ENCODE measurements at places on chromosomes 7 and 10.

DNA sequence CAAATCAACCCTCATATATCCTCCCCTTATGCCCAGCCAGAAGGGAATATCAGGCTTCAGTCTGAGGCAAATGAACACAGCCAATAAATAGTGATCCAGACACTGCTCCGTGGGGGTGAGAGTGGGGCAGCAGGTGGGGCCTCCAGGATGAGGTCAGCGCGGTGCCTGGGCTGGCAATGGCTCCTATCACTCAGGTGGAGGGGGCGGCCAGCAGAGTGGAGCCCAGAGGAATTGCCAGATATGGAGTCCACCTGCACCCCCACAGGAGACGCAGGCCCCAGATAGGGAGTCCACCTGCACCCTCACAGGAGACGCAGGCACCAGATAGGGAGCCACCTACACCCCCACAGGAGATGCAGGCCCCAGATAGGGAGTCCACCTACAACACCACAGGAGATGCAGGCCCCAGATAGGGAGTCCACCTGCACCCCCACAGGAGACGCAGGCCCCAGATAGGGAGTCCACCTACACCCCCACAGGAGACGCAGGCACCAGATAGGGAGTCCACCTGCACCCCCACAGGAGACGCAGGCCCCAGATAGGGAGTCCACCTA is 78.0 kb upstream of the PPP2R2D start:
- DNase-seq, result peak; percentile 26

GRCh38 chr7:29076631-29077030 is 69.7 kb downstream of the CPVL start:
- no peak for DNase-seq

DNA sequence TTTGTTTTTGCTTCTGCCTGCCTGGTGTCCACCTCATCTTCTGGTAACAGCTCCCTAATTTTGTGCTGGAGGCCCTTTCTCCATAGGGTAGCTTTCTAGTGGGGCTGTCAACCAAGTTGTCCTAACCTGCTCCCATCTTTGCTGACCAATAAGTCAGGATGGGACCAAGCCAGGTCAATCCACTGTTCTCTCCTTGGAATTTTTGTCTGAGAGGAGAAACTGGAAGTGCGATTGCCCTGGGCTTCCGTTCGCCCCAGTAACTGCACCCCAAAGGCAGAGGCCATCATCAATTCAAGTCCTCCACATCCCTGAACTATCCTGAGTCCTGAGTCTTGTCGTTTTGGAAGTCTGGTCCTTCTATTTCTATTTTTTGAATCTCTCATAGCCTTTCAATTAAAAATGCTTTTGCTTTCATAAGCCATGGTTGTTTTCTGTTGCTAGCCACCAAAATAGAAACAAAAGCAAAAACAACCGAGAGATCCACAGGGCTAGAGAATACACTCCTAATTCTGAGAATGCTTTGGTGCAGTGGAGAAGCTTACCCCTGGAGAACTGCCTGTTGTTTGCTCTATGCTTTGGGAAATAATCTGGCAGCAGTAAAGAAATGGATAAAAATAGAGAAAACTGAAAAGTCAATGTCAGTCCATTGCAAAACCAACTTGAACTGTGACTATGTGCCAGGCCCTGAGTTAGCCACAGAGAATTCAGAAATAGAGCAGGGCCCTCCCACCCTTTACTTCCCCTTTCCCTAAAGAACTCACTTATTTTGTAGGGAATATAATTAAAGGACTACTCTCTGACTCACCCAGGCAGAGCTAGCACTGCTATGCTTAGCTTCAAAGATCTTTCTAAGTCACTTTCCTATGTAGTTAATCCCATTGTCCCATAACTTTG is 368.1 kb downstream of the CXCL12 start:
- no peak for DNase-seq

GRCh38 chr10:70139151-70139996 is 6.7 kb upstream of the AIFM2 start:
- no peak for DNase-seq

DNA sequence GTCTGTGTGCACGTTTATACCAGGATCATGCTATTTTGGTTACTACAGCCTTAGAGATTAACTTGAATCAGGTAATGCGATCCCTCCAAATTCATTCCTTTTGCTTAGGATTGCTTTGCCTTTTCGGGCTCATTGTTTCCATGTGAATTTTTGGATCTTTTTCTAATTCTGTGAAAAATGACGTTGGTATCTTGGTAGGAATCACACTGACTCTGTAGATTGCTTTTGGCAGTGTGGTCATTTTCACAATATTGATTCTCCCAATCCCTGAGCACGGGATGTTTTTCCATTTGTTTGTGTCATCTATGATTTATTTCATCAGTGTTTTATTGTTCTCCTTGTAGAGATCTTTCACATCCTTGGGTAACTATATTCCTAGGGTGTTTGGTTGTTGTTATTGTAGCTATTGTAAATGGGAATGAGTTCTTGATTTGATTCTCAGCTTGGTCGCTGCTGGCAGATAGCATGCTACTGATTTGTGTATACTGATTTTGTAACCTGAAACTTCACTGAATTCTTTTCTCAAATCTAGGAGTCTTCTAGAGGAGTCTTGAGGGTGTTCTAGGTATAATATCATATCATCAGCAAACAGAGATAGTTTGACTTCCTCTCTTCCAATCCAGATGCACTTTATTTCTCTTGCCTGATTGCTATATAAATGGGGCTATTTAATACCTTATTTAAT is 18.2 kb downstream of the SNX8 start:
- DNase-seq, result no peak

DNA sequence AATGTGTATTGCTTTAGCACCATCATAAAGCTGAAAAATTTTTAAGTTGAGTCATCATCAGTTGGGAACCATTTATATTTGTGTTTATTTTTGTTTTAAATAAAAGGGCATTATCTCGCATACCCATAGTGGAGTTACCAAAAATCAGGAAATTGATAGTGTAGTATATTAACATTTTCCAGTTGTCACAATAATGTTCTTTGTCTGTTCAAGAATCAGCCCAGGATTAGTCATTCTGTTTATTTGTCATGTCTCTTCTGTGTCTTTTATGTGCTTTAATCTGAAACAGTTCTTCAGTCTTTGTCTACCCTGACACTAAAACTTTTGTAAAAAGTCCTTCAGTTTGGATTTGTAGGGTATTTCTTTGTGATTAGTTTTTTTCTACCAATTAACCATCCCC is 827.8 kb upstream of the ZWINT start:
- no peak for DNase-seq

DNA sequence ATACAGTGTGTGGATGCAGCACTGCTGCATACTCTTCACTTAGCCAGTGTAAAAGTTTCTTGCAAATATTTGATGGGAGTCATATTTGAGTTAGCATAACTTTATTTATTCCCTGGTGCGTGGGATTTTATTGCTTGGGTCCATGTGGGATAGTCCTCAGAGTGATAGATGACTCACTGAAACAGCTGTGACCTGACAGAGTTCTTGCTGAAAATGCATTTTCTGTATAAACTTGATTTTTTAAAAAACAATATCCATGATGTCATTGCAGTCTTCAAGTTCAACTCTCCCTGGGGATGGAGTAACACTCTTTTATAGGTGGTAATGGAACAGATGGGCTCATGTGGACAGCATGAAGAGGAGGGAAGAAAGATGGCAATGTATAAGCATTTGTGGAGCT is 310.0 kb downstream of the PPP1R3A start:
- DNase-seq, result no peak

DNA sequence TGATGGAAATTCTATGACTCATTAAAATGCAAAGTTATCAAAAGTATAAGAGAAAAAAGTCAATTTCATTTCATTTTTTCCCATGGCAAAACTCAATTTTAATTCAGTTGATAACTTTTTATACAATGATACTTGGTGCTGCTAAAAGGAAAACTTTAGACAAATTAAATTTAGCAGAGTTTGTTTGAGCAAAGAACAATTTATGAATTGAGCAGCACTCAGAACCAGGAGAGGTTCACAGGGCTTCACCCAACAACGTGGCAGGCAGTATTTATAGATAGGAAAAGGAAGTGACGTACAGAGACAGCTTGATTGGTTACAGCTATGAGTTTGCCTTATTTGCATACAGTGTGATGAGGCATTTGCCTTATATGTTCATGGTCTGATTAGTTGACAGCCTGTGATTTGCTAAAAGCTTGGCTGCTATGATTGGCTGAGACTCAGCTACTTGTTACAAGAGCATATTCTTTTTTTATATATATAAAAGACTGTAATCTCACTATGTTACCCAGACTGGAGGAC is 157.2 kb upstream of the CELF2 start:
- no peak for DNase-seq

DNA sequence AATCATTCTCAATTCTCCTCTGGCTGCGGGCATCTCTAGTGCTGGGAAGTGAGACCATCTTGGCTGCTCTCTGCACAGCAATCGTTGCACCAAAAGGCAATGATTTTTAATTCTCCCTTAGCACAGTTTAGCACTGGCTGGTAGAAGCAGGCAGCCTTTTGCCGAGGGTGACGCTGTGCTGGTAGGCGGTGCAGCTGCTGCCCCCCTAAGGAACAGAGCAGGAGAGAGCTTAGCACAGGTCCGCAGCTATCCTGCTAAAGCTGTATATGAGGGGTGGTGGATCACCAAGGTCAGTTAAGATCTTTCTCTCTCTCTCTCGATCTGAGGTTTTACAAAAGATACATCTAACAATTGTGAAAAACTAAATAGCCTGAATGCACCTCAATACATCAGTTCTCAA is 390.1 kb downstream of the GATA3 start:
- no peak for DNase-seq

- no peak for DNase-seq
Measured at GRCh38 chr10:4307910-4308309, 518.1 kb upstream of the AKR1E2 start.

DNA sequence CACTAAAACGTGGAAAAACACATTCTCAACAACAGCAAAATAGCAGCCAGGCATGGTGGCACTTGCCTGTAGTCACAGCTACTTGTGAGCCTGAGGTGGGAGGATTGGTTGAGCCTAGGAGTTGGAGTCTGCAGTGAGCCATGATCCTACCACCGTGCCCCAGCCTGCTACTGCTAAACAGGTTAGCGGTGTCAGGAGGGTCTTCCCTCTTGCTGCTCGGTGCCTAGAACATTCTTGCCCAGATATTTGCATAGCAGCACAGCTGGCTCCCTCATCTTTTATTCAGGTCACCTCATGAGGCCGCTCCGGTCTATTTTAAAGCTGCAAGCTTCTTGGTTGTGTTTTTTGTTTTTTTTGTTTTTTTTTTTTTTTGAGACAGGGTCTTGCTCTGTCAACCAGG is 2.9 kb upstream of the RABGEF1 start:
- DNase-seq, result no peak

DNA sequence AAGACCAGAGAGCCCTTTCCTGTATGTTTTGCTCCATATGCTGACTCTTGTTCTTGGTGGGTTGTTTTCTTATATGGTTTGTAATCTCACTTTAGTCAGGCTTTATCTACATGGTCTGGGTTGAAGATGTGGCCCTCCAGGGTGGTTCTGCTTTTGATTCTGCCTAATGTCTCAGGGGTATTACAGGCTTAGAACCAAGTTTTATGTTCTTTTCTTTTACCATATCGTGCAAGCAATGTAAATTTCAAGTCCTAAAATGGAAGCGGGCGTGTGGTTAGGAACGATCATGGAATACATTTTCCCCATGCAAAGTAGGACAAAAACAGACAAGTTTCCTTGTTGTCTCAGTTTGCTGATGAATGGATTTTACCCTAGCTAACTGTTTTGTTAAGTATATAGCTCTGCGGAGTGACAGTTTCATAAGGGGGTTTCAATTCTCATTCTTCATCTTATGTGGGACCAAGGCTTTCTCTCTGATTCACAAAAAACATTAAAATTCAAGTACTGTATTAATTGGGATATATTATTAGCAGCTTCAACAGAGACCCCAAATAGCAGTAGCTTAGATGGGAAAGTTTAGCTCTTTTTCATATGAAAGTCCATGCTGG is 58.7 kb downstream of the MTURN start:
- no peak for DNase-seq

GRCh38 chr7:35676211-35676610 is 18.7 kb downstream of the HERPUD2 start:
- DNase-seq, result no peak

DNA sequence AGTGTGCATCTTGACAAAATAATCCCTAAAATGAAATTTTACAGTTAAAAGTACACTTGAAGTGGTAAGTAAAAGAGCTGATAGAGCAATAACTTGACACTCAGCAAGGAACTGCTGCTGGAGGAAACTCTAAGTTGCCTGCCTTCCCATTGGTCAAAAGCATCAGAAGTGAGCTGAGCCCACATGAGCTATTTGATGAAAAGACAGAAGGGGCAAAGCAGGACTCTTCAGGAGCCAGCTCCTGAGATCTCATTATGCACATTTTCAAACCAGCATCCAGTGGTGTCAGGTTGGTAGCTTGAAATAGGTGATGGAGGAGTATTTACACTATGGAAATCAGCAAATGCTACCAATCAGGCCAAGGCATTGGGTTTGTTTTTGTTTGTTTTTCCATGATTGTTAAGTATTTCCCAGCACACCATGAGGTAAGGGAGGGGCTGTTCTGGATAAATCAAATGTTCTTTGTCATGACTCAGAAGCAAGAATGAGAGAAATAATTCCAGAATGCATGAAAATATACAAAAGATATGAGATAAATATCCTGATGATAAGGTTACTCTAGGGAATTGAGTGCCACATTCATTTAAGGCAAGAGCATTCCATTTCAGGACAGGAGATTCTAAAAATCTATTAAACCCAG is 316.6 kb downstream of the SNX13 start:
- DNase-seq, result no peak

DNA sequence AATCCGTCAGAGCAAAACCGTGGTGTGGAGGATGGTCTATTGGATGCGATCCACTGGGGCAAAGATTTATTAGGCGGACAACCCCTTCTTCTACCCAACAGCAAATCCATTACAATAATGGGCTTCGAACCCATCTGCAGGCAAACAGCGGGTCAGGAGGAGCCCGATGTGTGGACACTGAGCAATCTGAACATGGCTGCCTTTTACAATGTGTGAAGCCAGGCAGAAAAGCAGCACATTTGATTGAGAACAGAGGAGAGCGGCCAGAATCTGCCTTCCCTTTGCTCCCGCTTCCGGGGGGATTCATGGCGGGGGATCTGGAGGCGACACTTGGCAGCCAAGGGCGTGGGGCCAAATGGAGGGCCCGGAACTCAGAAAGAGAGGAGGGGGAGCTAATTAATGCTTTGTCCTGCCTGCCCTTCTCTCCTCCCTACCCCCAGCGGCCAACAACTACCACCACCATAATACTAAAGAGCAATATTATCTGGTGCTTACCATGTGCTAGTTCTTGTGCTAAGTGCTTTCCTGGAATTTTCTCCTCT is 133.0 kb downstream of the EMX2 start:
- no peak for DNase-seq

- no peak for DNase-seq
Measured at GRCh38 chr10:33234831-33235237, 99.6 kb downstream of the NRP1 start.

DNA sequence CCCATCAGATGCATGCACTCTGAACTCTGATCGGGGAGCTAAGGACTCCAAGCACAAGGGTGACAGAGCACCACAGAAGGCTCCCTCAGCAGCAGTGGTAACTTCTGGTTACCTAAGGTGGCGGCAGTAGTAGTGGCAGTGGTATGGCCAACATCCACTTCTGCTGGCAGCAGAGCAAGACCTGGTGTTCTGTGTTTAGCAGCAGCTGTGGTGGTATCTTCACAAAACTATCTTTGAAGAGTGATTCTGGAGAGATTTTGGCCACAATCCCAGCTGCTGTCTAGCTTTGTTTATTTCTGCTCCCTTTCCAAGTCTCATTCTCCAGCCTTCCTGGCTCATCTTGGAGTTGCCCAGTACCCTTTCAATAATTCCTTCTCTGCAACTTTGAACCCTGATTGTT is 102.4 kb upstream of the LRGUK start:
- no peak for DNase-seq

GRCh38 chr7:127786184-127786583 is 134.2 kb downstream of the SND1 start:
- DNase-seq, result no peak

- DNase-seq, result no peak
Measured at GRCh38 chr7:24902931-24903330, 77.0 kb downstream of the OSBPL3 start.
